ENCODE measurements at places on chromosomes 7 and 10.

- DNase-seq: no peak
Observed at GRCh38 chr7:126501617-126502016, 751.1 kb downstream of the GRM8 start.

DNA sequence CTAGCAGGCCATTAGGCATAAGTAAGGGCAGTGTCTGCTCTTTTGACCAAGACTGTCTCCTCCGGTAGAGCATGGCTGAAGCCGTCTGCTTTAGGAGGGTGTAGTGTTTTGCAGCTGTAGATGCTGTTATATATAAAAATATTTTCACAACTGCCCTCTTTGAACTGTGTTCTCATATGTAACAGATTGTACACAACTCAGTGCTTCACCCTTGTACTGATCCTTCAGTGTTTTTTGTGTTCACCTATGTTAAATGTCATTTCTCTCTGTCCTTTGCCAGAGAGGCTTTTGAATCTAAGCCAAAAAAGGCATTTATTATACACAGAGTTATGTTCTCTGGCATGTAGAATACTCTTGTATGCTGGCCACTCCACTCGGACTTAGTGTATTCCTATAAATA is 135.5 kb downstream of the BICC1 start:
- DNase-seq: no peak

GRCh38 chr10:7818295-7819120 is at the start of gene TAF3:
TAF3 (plus strand) TSS chr10:7818505; CDS start chr10:7818710, 205 bp downstream.
- peak; percentile 96 for DNase-seq

GRCh38 chr10:71372882-71373495 is 23.7 kb upstream of the CDH23 start:
- DNase-seq: no peak

GRCh38 chr10:77165445-77166208 is 472.0 kb downstream of the KCNMA1 start:
- peak; percentile 66 for DNase-seq

DNA sequence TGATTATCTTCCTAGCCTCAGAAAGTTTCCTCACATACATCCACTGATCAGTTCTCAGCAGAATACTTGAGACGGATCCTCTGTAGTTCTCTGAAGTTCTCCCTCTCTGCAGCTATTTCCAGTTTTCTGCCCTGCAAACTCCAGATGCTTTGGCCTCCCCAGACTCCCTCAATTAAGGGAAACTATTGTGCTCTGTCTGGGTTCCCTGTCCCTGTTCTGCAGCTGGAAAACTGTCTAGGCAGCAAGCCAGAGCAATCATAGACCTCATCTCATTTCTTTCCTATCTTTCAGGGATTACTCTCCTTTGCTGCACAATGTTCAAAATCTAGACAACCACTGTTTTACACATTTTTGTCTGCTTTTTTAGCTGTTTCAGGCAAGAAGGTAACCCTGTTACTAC is 9.2 kb downstream of the MICU1 start:
- no peak for DNase-seq

DNA sequence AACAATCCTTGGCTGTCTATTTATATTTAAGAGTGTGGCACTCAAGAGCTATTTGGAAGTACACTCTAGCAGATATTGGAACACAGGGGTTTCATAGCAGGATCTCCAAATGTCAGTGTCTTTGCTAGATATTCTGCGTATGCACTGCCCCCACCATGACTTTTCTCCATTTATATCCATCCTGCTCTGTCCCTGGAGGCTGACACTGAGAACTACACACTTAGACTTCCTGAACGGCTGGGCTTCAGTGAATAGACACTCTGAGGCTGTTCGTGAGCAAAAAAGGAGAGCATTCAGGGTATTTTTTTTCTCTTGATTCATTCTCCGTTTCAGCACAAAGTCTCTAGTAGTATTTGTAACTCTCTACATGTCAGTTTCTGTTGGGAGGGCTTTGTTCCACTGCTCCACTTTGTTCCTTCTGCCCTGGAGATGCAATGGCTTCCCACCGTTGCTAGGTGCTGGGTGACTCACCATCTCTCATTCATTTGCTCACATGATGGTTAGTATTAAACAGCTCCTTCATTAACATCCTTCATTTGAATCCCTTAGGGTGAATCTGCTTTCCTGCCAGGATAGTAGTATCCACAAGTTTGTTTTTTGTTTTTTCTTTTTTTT is 155.9 kb upstream of the SLC13A1 start:
- DNase-seq: peak; percentile 14

- DNase-seq: no peak
Observed at GRCh38 chr10:50286996-50287803, 35.9 kb upstream of the ASAH2 start.

GRCh38 chr7:6435486-6436384 is 12.0 kb downstream of the DAGLB start:
- peak; percentile 89 for DNase-seq

DNA sequence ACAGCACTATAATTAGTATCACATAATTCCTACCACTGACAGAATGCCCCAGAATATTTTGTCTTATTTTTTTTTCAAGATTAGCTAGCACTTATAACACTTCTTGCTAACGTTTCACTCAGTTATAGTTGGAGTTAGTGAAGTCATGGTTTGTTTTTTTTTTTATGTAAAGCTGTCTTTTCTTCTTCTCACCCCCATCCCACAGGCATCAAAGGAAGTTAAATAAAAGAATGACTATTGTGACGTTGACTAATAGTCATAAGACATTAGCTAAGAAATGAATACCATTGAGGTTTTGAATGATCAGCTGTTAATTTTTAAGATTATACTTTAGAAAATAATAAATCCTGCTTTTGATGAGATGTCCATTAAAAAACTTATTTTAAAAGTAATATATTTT is 498.3 kb downstream of the GFRA1 start:
- DNase-seq: no peak

- no peak for DNase-seq
Observed at GRCh38 chr10:112308125-112308502, 24.9 kb downstream of the TECTB start.

DNA sequence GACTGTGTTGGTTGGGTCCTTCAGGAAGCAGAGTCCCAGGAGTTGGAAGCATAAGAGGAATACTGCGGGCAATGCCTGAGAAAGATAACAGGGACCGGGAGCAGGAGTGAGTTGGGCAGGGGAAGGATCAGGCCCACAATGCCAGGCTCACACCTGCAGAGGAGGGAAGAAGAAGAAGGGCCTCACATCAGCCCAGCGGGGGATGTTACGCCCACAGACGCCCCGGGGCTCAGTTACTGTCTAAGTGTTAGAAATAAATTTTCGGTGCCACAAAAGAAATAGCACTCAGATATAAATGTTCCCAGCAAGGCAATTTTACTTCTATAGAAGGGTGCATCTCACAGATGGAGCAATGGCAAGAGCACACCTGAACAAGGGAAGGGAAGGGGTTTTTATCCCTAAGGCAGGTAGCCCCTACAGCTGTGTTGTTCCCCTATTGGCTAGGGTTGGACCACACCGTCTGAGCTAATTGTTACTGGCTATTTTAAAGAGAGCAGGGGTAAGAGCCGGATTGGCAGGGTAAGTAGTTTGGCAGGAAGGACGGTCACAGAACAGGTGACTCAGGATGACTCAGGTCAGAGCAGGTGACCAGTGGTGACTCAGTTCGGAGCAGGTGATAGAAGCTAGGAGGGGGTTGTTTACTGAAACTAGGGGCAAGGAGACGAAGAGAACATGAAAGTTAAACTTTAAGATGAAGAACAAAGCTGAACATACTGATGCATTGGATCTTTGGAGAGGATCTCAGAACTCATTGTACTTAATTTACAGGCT is at the start of gene NOS3:
Gene NOS3, plus strand, starts transcription at position 602 of the 771 bp plus-strand sequence. CDS start 2,787 bp downstream, outside the sequence.
- DNase-seq: no peak

- DNase-seq: no peak
Observed at GRCh38 chr10:127353544-127353943, 157.2 kb upstream of the INSYN2A start.

- peak; percentile 31 for DNase-seq
Observed at GRCh38 chr10:24989867-24990266, 26.1 kb downstream of the ENKUR start.

DNA sequence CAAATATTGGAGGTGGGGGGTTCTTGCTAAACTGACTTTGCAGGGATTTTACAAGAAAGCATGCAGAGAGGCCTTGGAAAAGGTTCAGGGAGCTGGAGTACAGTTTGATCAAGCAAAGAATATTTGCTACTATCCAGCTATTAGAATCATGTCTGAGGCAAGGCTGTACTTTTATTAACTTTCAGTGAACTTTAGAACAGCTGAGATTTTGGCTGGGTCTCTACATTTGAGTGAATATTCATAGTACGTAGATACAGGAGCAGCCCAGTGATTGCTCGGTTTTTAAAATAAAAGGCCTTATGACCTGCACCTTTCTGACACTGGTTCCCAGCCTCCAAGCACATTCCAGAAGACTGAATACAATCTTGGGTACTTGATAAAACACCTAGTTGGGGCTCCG is 496.8 kb upstream of the AKR1E2 start:
- DNase-seq: no peak

DNA sequence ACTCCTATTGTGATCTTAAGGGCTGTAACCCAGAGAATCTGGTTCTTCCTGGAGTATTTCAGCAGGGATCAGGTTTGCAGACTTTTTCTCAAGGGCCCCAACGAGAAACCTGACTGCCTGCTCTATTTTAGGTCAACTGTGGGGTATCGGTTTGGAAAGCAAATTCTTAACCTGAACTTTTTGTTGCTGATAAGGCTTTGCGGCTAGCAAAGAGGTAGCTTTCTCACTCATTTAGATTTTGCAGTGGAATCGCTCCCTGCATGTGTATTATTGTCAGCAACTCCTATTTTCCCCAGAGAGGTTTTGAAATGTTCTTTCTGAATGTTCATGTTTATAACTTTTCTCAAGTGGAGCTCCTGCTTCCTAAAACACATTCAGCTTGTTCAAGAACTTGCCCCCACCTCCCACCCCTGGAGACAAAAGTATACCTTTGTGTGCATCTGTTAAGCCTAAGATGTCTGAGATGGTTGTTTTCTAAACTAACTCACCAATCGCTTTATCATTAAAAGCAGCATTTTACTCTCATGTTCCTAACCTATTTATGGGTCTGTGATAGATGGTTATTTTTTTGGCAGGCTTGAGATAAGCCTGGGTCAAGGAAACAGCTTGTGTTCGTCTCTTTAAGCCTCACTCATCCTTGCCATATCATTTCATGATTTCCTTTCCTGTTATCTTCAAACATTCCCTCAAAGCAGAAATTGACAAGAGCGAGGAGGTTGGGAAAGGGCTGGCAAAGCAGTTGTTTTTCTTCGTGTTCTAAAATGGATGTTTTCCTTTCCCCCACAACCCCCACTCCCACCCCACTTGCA is 129.8 kb downstream of the BAMBI start:
- no peak for DNase-seq

DNA sequence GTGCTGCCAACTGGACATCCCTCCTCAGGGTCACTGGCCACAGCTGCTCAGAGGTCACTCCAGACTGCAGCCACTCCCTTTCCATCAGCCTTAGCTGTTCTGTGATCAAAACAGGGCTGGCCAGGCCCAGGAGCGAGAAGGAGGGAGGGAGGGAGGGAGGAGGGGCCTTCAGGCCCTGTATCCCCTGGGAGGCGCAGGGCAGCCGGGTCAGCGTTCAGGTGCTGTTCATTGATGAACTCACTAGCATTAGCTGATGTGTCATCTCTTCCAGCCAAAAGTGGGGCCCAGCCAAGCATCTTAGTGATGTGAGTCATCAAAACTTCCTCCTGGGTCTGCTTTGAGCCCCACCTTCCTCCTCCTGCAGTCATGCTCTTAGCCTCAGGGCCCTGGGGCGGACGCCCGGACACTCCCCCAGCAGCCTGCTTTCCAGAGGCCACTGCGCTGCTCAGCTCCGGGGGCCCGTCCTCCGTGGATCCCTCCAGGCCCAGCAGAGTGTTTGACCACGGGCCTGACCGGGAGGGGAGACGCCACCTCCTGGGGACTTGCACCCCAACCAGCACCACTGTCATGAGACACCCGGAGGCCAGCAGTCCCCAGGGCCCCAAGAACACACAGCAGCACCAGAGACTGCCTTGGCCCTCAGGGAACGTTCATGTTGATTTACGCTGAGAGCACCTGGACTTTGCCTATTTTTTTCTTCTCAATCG is 149.2 kb downstream of the PRKAG2 start:
- DNase-seq: no peak

DNA sequence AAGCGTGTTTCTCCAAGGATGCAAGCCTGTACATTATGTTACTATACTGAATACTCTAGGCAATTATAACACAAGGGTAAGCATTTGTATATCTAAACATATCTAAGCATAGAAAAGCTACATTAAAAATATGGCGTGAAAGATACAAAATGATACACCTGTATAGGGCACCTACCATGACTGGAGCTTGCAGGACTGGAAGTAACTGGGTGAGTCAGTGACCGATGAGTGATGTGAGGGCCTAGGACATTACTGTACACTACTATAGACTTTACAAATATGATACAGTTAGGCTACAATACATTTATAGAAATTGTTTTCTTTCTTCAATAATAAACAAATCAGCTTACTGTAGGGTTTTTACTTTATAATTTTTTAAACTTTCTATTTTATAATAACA is 1127.2 kb upstream of the LRRN3 start:
- DNase-seq: no peak

- no peak for DNase-seq
Observed at GRCh38 chr10:84825330-84825729, 496.9 kb downstream of the CCSER2 start.

GRCh38 chr7:94183891-94184290 is 179.7 kb upstream of the BET1 start:
- DNase-seq: no peak

DNA sequence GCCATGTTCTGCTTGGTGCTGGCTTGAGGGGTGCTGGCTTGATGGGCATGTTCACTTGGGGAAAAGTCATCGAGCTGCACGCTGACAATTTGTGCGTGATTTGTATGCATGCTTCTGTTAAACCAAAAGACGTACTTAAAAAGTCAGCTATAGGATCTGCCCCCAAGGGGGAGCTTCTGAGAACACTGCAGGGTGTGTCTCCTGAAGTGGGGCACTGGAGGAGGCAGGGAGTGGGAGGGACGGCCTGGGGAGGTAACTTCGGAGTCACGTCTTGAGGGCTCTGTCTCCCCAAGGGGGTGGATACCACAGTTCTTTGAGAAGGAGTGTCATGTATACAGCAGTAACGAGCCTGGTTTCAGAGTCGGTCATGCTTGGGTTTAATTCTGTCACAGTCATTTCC is 406.5 kb downstream of the PLXNA4 start:
- no peak for DNase-seq

DNA sequence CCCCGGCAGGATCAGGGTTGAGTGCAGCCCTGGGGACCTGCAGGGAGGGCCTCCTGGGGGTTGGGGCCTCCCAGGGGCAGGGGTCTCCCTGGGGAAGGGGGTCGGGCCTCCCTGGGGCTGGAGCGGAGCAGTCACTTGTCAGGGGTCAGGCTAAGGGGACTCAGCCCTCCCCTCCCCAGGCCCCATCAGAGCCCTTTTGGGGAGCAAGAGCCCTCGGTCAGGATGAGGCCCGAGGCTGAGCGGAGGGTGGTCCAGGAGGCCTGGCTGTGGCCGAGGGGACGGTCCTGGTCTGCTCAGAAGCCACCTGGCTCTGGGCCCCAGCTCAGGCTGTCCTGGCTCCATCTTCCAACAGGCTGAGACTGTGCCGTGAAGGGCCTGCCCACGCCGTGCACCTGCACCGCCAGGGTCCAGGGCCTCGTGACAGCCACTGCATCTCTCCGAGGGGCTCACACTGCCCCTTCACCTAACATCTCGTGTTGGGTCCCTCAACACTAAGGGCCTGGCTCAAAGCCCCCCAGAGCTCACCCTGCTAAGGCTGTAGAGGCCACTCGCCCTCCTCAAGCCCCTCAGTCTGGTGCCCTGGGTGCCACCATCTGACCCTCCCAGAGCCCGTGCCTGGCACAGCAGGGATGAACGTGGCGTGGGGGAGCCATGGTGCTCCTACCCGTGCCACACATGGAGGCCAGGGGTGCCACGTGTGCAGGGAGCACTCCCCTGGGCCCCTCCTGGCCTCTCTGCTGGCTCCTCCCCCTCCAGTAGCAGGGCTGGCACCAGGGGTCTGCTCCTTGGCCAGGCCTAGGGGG is 12.9 kb downstream of the BHLHA15 start:
- no peak for DNase-seq

Measured in brain (organoid and tissue), 16 donors.